ENCODE measurements at places on chromosomes 7 and 10. TPM values are rescaled to one million over a fixed set of nuclear protein-coding genes. Genes with fewer than 3 reads are reported as not detected.

DNA sequence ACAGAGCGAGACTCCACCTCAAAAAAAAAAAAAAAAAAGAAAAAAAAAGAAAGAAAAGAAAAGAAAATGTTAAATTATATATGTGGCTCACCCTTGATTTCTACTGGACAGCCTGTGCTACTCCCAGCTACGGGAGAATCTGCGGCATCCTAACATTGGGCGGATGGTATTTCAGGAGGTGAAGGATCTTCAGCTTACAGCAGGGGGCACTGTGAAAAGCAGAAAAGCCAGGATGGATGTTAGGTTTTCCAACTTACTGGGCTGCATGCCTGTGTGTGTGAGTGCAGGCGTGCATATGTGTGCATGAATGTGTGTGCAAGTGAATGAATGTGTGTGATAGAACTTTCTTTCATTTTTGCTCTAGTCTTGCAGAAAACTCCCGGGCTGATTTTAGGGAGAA lies 1066.5 kb downstream of the TYW1 start:
- no peak for DNase-seq

DNA sequence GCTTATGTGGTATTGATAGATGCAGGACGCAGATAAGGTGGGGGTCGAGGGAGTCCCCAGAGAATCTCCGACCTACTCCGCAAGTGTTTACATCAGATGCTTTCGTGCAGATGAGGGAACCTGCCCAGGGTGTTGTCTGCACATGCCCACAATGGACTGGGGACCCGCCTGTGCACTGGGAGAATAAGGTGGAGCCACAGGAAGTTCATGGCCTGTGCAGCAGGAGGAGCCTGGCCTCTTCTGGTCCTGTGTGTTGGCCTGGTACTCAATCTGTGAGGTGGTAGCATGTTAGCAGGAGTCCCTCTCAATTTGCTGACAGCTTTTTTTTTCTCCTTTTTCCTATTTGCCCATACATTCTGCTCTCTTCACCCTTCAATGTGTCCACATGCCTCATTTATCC lies 54.1 kb upstream of the AKR1C1 start:
- no peak for DNase-seq

DNA sequence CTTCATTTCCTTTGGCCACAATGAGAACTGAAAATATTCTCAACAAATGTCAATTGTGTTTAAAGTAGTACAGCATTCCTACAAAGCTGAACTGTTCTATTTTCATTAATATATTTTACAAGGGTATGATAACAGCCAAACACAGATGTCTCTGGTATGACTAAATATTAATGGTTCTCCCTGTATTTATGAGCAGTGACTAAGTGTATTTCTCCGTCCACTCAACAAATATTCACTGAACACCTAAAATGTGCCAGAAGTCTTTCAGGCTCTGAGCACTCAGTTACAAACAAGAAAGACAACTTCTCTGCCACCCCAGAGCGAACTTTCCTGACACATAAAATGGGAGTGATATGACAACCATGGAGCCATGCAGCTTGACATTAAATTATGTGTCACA lies 135.6 kb downstream of the VPS41 start:
- DNase-seq, result peak; percentile 85

- no peak for DNase-seq
These were observed 41.4 kb downstream of the VAX1 start for GRCh38 chr10:117096599-117097201.

- DNase-seq, result peak; percentile 80
These were observed 45.6 kb upstream of the SCIN start for GRCh38 chr7:12524794-12525386.

DNA sequence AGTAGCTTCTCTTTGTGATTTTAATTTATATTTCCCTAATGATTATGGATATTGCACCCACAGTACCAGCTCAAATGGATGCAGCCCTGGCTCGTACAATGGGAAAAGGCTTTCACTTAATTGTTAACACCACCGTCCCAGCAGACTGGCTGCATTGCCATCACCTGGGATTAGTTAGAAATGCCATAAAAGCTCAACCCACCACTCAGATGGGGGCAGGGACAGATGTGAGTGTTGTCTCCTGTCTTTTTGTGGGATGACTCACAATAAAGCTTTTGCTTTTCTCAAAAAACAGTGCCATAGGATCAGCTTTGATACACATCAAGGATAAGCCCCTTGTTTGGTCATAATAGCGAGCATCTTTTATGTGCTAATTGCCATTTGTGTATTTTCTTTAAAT lies 729.1 kb downstream of the TNS3 start:
- DNase-seq, result no peak

GRCh38 chr7:25402532-25402931 lies 174.2 kb upstream of the NPVF start:
- no peak for DNase-seq

- DNase-seq, result peak; percentile 73
These were observed 85.8 kb upstream of the EGFR start for GRCh38 chr7:54932818-54933543.

GRCh38 chr7:106731187-106731586 lies 70.2 kb upstream of the CCDC71L start:
- DNase-seq, result no peak

DNA sequence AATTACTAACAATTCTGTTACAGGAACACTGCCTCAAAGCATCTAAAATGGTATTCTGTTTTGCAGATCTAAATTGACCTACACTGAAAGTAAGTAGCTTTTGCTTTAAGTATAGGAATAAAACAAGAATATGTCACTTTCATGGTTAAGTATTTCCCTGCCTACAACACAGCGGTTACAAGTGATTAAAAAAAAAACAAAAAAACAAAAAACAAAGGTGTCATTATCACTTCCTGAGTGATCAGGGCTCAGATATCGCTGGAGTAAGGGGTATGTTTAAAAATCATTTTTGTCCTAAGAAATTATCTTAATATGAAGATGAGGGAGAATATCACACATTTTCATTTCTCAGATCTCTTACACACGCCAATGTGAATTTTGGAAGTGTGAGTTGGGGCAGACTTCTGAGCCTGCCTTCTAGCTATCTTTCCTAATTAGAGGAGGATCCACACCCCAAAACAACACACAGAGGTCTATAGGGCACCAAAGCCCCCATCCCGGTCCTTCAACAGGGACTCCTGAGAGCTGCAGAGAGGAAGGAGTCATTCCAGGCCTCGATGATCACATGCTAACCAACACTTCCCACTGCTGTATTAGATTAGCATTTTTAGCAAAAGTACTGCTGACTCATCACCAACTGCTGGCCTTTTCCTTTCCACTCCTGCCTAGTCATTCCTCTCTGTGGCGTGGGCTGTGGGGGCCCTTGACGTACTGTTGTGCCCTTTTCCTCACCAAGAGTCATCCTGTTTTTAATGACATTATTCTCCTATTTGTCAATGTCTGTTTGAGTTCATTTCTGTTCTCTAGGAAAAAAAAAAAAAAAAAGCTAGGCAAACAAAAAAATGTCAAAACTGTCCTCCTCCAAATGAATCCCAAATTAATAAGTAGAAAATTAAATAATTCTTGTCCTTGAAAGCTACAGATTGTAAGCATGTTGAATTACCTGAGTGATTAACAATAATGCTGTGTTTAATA lies 31.2 kb downstream of the PRTFDC1 start:
- peak; percentile 73 for DNase-seq

DNA sequence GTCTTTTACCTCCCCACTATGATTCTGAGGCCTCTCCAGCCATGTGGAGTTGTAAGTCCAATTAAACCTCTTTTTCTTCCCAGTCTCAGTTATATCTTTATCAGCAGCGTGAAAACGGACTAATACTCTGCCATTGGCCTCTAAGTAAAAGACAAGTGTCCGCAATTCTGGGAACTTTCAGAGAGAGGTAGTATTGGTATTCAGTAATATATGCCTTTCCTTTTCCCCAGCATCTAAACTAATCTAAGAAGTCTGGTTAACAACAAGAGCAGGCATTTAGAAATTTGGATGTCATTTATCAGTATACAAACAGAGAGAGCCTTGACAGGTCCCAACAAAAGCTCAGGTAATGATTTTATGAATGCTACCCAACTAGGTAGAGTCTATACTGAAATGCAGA lies 95.2 kb downstream of the ATE1 start:
- no peak for DNase-seq

DNA sequence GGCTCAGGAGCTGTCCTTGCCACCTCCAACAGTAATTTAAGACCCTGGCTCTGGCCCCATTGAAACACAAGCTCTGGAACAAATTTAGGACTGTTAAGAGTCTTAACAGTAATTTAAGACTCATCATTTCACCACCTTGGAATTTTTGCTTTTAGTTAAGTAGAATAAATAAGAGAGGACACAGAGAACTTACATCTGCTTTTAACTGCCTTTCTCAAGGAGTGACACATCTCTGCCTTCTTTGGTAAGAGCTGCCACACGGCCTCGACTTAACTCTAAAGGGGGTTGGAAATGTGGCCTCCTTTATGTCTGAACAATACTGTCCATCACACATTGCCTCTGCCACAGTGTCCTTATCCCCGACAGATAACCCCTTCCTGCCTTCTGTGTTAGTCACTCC lies 77.9 kb downstream of the HERPUD2 start:
- DNase-seq, result no peak

GRCh38 chr10:6173203-6173602 lies 29.5 kb upstream of the PFKFB3 start:
- DNase-seq, result no peak

ABCA13 gene
- 1.8 TPM for total RNA-seq

BTBD16 gene
- not detected for total RNA-seq

DBF4 gene
- total RNA-seq, result 37.5 TPM

CCL24 gene
- not detected for total RNA-seq

GDF10 gene
- not detected for total RNA-seq

KMT2C gene
- 28.5 TPM for total RNA-seq
